ENCODE measurements at places on chromosomes 7 and 10.

DNA sequence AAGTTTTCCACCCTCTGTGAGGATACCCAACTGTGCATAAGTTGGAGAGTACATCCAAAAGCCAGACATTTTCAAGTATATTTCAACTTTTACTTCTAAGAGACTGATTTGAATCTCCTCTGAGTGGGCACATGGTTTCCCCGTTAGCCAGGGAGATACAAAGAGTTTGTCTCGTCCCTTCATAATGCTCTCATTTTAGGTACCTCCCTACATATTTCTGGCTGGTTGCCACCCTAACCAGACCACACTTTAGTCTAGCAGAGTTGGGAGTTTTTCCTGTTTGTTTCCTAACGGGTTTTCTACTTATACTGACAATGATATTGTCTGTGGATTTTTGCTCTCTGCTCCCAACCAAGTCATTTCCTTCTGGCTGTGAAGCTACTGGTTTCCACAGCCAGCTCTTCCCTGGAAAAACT, 180.3 kb downstream of the CCDC71L start:
- DNase-seq: no peak

DNA sequence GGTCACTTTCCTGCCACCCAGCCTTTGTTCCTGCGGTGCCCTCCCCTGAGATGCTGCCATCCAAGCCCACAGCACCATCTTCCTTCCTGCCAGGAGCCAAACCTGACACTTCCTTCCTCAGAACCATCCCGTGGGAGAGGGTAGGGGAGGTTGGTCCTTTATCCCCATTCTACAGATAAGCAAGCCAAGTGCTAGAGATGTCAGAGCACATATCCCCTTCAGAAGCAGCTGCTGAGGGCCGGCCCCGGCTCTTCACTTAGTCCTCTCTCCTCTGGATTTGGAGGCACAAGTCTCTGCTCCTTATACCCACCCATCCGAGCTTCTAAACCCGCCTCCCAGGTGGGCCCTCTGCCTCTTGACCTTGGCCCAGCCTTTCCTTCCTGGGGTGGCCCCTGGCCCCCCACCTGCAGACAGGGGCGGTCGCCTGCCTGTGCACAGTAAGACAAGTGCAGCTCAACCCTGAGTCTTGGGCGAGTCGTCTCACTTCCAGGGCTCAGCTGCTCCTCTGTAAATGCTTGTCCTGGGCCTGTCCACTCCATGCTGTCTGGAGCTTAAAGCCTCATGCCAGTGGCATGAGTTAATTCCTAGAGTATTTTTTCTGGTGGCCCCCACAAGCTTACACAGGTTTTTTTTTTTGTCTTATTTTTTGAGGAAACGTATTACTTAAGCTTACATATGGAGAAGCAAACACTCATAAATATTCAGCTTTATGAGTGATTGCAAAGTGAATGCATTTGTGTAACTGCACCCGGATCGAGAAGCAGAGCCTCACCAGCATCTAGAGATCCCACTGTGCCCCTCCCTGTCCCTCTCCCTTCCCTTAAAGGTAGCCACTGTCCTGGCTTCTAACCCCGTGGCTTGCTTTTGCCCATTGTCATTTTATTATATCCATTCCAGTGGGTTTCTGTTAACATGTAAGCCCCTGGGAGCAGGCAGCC, 125.1 kb downstream of the CDH23 start:
- no peak for DNase-seq

- no peak for DNase-seq
Observed at GRCh38 chr10:100999742-101000126, at the start of gene LZTS2. TSS of gene LZTS2 (plus strand) at chr10:100999808. CDS start at chr10:101002539, 2,731 bp downstream.

DNA sequence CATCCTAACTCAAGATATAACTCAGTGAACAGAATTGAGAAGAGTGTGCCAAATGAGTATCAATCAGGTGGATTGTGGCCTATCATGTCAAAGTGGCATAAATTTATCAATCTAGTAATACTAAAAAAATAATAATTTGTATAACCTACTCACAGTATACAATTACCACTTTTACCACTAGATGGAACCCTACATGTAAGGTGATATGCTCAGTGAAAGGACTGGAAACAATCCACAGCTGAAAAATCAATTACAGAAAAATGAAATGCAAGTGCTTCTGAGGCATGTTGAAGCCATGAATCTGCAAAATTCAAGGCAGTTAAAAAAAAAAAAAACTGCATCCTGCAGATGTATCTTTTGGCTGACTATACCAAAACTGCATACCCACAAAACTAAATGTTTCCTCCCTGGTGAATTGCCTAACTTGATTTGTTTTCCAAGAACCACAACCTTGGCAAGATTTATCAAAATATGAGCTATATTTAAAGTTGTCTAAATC, 13.9 kb downstream of the ARHGAP19 start:
- peak; percentile 91 for DNase-seq

DNA sequence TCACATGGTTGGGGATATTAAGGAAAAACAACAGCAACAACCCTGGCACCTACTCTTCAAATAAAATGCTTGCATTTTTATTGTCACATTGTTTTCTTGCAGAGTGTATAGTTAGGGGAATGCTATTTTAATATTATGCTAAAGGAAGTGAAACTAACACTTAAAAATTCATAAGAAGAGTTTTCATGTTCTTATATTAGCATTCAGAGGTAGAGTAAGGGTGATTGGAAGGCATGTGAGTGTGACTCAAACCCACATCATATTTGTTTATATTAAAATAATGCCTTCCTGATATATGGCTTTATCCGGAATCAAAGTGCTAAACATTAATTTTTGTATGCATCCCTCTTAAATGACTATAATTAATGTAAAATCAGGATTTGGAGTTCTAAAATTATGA, 59.8 kb upstream of the TES start:
- no peak for DNase-seq

DNA sequence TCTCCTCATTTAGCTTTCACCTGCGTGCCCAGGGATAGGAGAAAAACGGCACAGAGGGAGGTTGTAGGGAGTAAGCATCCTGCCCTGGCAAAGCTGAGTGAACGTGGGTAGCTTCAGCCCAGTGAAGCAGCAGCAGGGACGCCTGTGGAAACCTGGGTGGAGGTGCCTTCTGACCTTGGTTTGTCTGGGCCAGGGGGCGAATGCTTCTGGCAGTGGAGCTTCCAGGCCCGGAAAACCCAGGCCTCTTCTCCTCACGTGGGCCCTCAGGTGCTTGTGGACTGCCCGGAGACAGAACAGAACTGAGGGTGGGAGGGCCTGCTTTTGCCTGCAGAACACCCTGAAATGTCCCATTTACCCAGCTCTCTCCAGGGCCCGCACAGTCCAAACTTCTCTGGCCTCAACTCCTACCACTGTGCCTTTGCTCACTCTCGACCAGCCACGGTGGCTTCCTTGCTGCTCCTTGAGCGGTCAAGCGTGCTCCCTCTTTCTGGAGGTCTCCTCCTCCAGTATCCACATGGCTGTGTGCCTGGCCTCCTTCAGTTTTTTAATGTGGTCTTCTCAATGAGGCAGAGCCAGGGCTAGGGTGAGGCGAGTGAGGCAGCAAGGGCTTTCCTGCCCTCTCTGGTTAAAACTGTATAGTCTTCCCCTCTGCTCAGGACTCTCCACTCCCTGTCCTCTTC, 62.4 kb downstream of the TMEM209 start:
- DNase-seq: no peak

DNA sequence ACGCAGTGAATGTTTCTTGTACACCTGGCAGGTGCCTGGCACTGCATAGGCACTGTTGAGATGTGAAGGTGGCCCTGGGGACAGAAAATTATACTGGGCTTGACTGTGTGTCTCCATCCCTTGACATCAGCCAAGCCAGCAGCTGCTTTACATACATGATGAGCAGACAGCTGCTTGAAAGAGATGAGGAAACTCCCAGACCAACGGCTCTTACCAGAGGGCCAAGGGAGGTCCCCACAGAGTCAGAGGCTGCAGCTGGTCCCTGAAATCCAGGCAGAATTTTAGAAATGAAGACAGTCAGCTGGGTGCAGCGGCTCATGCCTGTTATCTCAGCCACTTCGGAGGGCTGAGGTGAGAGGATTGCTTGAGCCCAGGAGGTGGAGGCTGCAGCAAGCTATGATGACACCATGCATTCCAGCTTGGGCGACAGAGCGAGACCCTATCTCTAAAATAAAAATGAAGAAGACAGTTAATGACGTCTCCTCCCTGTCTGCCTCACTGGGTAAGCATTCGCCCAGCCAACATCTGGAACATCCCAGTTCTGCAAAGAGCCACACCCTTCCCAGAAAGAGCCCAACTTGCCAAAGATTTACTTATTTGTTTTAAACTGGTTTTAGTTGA, 17.6 kb downstream of the LIMK1 start:
- DNase-seq: no peak

DNA sequence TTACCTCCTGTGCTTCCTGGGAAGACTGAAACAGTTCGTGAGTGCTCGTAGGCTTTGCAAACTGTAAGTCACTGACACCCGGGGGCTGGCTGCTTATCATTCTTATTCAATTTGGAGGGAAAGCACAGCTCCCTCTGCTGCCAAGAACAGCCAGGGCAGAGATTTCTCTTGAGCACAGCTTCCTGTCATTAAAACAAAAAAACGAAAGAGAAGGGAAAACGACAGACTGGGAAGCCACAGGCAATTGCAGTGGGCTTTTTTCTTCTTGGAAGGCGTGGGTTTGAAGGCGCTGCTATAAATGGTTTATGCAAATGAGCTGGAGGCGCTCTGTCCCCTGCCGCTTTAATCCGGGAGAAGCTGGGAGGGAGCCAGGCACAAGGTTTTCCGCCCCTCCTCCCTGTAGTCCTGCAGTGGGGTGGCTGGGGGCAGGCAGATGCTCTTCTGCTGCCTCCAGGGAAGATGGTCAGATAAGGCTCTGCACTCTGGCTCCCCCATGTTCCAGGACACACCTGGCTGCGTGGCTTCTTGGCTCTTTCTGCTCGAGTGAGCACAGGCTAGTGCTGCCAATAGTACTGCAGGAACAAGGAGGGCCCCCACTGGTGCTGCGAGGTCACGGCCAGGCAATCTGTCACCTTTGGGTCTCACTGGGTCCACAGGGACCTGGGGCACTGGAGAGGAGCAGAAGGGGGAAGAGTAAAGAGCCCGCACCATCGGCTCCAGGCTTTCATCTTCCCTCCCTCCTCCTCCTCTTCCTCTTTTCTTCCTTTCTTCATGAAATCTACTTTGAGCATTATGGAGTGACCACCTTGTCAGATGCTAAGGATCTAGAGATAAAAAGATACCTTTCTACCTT, 49.5 kb downstream of the NEURL1 start:
- no peak for DNase-seq

DNA sequence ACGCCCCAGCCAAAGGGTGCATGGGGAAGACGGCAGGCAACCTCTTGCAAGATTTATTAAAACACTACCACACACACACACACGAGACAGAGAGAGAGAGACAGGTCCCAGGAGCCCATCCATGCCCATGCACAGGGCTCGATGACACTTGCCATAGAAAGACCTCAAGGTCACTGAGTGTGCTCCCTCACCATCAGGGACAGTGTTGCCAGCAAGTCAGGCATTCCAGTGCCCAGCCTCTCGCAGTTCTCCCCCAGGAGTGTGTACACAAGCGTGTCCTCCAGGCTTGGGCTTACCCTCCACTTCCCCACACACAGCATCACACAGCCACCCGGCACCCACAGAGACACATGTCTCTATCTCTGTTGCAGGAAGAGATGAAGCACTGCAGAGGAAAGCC, 46.8 kb upstream of the SLF2 start:
- DNase-seq: no peak

- no peak for DNase-seq
Observed at GRCh38 chr7:118214833-118215182, 9.7 kb upstream of the ANKRD7 start.

GRCh38 chr7:4888161-4888560, 4.6 kb upstream of the RADIL start:
- no peak for DNase-seq

DNA sequence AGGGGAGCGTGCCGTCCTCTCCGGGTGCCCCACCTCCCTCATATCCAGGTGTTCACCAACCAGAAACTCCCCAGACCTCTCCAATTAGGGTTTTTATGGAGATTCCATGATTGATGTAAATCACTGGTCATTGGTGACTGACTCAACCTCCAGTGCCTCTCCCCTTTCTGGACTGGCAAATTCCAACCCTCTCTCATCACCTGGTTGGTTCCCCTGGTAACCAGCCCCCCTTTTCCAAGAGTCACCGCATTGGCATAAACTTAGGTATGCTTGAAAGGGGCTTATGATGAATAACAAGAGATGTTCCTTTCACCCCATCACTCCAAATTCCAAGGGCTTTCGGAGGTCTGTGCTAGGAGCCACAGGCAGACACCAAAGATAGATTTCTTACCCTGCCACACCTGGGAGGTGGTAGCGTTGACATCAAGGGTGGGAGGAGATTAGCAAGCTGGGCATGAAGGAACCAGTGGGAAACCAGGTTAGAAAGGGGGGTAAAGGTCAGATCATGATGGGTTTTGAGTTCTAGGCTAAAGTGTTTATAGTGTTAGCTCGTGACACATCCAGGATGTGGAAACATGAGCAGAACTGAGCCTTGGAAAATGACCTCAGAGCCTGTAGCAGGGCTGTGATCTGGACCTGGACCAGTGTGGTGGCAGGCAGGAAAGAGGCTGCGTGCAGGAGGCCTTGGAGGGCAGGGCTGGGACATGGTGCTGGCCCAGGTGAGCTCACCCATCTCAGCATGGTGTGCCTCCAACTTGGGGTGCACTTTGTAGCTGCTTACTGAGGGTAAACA, 45.1 kb downstream of the CAMK1D start:
- DNase-seq: no peak

GRCh38 chr10:97771913-97772823, at the start of gene SFRP5:
TSS of gene SFRP5 (minus strand) at chr10:97771999. CDS start at chr10:97771833, 166 bp downstream.
- DNase-seq: no peak

- DNase-seq: peak; percentile 87
Observed at GRCh38 chr10:6275022-6275997, 72.6 kb downstream of the PFKFB3 start.

GRCh38 chr7:5232874-5233273, 42.8 kb downstream of the WIPI2 start:
- no peak for DNase-seq

DNA sequence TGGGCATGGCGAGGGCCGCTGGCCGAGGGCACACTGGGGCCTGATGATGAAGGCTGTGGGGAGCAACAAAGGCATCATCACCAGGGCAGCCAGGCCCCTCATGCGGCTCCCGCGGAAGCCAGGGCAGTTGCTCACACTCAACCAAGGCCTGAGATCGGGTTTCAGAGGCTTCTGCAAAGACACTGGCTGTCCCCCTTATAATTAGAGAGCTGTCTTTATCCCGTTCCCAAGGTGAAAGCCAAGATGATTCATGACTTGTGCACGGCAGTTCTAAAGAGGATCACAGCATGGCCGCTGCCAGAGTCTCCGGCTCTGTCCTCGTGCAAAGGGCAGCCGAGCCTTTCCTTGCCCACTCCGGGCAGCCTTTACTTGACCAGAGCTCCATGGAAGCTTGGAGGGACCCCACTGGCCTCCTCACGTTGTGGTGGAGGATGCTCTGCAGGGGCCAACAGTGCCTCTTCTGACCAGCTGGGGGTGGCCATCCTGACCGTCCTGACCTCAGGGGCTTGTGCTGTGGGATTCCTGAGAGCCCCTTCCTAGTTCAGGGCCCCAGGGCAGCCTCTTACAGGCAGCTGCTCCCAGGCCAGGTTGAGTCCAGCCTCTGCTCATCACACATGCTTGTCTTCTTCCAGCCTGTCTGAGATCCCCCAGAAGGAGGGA, 82.3 kb downstream of the PRKAG2 start:
- DNase-seq: no peak

All from astrocyte of the cerebellum (primary cell).